ENCODE measurements at places on chromosomes 16 and 17.

GRCh38 chr16:89484923-89485679 is 5.3 kb downstream of the ANKRD11 start:
- DNase-seq, result no peak

GRCh38 chr17:49260817-49261291 is 30.3 kb upstream of the PHOSPHO1 start:
- DNase-seq, result no peak

DNA sequence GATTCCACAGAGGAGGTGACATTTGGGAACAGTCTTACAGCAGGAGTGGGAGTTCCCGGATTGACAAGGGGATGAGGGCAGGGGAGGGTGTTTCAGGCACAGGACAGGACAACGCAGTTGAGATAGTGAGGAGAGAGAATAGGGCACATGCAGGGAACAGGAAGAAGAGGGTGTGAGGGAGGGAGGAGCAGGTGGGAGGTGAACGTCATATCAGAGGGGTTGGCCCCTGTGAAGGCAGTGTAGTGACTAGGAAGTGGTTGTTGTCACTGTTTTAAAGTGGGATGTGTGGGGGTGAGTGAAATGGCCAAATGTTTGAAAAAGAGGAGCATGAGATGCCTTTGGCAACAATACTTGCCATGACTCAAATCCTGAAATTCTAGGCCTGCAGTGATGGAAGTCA is 12.2 kb downstream of the PRKCB start:
- no peak for DNase-seq

- DNase-seq, result no peak
These were observed 2.9 kb upstream of the MAFG start for GRCh38 chr17:81930142-81931125.

GRCh38 chr17:77877036-77877435 is 81.5 kb upstream of the TNRC6C start:
- no peak for DNase-seq

DNA sequence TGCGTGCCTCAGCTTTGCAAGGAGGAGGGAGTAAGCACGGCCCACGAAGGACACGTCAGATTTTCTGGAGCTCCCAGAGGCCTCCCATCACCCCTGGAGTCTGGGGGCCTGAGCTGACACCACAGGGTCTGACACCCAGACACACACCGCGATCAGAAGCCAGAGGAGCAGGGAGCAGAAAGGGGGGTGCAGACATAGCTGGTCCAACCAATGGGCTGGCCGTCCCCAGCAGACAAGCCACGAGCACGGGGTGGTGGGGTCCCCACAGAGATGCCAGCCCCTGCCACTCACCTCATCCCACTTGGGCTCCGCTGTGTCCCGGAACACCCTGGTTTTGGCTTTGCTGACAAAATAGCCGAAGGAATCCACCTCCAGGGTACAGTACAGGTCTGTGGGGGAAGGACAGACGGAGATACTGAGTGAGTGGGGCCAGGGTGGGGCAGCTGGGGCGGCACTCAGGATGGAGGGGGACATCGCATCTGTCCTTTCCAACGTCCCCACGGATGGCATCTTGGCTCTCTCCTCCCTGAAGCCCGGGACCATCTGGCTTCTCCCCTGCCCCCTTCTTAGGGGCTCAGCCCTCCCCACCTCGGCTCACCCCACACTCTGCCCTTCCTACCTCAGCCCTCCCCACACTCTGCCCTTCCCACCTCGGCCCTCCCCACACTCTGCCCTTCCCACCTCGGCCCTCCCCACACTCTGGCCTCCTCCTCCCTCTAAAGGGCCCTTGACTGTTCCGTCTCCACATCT is 53.5 kb downstream of the TIMM22 start:
- DNase-seq, result no peak

- DNase-seq, result peak; percentile 76
These were observed 23.9 kb downstream of the SLC39A11 start for GRCh38 chr17:73068322-73069153.

Data from PC-9 (cell line).